ENCODE measurements at places on chromosomes 12 and 14.

- DNase-seq, result no peak
These were observed 86.8 kb downstream of the SOX5 start for GRCh38 chr12:23862701-23863100.

- DNase-seq, result peak; percentile 25
These were observed 575 bp downstream of the NAA30 start for GRCh38 chr14:57390806-57391516.

DNA sequence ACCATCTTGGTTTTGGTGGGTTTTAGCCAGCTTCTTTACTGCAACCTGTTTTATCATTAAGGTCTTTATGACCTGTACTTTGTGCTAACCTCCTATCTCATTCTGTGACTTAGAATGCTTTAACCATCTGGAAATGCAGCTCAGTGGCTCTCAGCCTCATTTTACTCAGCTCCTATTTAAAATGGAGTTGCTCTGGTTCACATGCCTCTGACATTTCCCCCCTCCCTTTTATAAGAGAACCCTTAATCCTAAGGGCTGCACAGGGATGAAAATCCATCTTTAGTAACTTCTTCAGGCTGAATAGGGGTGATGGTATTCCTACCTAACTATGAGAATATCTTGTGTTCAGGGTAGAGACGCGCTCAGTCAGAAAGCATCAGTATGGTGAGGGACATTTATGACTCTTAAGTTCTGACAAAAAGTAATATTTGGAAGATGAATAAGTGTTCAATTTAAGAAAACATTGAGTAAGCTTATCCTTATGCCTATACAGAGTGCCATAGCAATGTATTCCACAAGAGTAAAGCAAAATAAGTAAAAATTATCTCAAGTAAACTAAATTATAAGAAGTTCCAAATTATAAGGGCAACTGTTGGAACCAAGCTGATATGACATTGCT lies 15.2 kb downstream of the SLC38A1 start:
- DNase-seq, result no peak

DNA sequence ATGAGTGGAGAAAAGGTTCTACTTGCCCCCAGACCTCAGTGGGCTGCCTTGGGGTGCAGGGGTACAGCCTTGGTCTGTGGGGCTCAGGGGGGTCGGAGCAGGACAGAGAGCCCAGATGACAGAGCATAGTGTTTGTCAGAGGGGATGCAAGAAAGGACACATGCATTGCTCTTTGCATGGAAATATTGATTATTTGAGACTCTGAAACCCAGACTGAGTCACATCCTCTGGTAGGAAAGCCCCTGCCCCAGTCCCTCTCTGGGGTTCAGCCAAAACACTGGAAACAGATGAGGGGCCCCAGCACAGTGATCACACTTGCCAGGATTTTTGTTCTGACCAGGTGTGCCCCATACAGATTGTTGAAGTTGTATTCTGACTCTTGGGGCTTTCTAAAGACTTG lies 1094.4 kb downstream of the BCL11B start:
- DNase-seq, result no peak

DNA sequence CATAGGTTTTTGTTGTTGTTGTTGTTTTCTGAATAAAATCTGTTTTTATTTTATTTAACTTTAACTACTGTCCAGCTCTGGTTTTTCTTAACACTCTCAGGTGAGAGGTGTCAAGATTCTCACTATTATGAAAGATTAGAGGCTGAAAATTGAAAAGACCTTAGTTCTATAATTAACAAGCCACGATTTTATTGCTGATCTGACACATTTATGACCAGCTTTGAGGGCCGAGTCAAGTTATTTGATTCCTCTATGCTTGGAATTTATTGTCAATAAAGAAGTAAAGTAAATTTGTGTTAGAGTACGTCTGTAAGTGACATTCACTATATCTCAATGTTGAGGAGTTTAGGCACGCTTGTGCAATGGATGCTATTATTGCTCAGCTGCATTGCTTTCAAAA lies 808.8 kb downstream of the GALC start:
- DNase-seq, result no peak

GRCh38 chr12:44847888-44848702 lies 28.0 kb downstream of the NELL2 start:
- no peak for DNase-seq

DNA sequence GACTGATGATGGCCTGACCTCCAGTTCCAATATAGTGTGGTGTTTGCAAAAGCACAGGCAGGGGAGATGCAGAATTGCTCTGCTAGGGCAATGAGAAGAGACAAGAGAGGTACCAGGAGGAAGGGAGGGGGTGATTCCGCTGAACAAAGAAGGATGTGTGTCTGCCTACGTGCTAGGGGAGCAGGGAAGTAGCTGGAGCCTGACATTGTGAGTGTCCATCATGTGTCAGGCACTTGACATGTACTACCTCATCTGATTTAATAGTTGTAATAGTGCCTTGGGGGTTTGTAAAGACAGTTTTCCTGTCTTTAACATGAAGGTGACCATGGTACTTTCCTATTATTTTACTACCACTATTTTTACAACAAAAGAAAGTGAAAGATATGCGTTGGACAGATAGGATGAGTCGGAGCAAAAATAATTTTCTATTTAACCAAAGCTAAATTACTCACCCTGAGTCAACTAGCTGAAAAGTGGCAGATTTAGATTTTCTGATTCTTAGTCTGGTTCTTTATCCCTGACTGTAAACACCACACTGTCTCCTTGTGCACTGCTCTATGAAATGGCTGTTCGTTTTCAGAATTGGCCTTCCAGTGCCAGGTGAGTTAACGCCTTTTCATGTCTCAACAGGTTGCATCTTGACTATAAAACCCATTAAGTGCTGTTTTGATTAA lies 33.7 kb upstream of the TEAD4 start:
- no peak for DNase-seq

DNA sequence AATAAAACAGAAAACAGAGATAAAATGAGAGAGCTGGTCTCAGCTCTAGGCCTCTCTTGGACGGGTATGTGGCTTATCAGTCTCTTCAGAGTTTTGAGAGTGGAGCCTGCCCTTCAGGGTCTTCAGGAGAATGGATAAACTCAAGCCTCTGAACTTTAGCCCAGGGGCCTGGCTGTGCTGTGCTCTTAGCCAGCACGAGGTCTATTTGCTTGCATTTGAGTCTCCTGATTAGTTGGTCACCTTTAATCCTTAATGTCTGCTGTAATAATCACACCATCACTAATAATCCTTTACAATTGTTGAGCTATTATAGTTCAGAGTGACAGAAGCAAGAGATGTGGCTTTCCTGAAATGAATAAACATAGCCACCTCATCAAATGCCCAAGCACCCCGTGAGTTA lies 24.3 kb downstream of the KRT80 start:
- DNase-seq, result no peak

GRCh38 chr12:131232036-131232435 lies 278.3 kb downstream of the ADGRD1 start:
- no peak for DNase-seq

- no peak for DNase-seq
These were observed 240.5 kb upstream of the DAAM1 start for GRCh38 chr14:58947814-58948445.

- no peak for DNase-seq
These were observed 832.8 kb downstream of the FSCB start for GRCh38 chr14:43674273-43674672.

DNA sequence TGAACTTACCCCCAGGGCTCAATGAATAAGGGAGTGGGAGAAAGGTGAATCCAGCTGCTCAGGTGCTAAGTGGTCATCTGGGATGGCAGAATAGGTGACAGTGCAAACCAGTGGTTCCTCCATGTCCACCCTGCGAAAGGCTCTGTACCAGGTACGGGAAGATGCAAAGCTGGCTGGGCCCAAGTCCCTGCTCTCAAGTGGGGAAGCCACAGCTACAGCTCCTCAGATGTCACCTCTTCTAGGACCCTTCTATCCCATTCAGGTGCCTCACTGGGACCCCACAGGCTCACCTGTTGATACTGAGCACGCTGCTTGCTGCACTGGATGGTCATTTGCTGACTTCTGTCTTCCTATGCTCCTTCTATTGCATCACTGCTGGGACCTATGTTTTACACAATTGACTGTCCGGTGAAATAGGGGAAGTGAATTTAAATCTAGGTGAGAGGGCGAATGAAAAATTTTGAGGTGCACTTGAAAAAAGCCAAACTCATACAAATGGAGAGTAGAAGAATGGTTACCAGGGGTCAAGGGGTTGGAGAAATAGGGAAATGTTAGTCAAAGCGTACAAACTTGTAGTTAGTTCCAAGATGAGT lies 20.3 kb upstream of the PPP4R4 start:
- no peak for DNase-seq

DNA sequence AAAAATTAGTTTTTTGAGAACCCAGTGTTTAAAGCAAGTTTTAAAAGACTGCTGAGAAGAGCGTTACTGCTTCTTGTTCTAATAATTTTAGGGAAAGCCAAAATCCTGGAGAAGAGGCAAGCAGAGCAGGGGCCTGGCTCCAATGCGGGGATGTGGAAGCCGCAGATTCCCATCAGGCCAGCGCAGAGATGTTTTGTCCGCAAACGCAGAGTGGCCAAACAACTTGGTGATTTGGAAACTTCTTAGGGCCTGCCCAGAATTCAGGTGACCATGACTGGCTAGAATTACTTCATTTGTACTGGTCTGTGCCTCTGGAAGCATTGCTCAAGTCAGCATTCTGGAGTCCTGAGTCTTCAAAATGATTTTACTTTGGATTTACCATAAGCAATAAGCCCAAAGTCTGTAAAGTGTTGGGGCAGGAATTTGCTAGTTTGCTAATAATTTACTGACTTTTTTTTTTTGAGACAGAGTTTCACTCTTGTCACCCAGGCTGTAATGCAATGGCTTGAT lies 208.4 kb downstream of the PPM1H start:
- peak; percentile 59 for DNase-seq

Data from ACHN (cell line).